IMR-90 (cell line): ENCODE measurements at places on chromosomes 2 and 18. TPM values are rescaled to one million over a fixed set of nuclear protein-coding genes. Genes with fewer than 3 reads are reported as not detected.
A peak's percentile ranks its signal among the peaks of the same experiment; 100 is the strongest.

DNA sequence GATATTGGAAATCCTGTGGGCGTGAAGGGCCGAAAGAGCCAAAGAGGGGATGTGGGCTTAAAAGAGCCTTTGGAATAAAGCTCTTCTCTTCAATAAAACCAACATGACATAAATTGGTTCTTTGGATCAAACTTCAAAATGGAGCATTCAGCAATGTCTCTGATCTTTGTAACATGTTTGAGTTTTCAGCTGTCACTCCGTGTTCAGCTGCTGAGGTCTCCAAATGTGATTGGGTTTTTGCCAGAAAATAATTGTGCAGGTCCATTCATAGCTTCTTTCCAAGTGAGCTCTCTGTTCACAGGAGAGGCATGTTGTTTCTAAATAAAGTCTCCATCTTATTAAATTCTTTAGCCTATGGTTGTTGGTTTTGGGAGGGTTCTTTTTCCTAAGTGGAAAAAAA, 127.6 kb upstream of the CCDC68 start:
- no peaks in the 10 kb centered on the region for H3K36me3 ChIP-seq
- H3K27me3 ChIP-seq = peaks cover 7% of the 10 kb centered on the region
- no peak overlapping the region for H3K4me3 ChIP-seq
- H3K27ac ChIP-seq = no peak overlapping the region
- H3K4me1 ChIP-seq = no peaks in the 10 kb centered on the region
- no peak for DNase-seq

- H3K27ac ChIP-seq = peak overlapping the region; percentile 22; the same call in 1 of the 2 replicates
- H3K27me3 ChIP-seq = no peaks in the 10 kb centered on the region
- no peak for DNase-seq
- no peaks in the 10 kb centered on the region for H3K36me3 ChIP-seq
These were observed 58.5 kb downstream of the E2F6 start for GRCh38 chr2:11407413-11407812.

Gene AMER3
- not detected in 2 replicates for total RNA-seq

Gene LBX2
- total RNA-seq = 0.18 and 0.56 TPM in 2 replicates

- no peaks in the 10 kb centered on the region for H3K27me3 ChIP-seq
- no peaks in the 10 kb centered on the region for H3K36me3 ChIP-seq
- DNase-seq = no peak
- H3K4me3 ChIP-seq = no peak overlapping the region
- H3K4me1 ChIP-seq = no peaks in the 10 kb centered on the region
These were observed 140.9 kb upstream of the CRIM1 start for GRCh38 chr2:36214691-36215090.

DNA sequence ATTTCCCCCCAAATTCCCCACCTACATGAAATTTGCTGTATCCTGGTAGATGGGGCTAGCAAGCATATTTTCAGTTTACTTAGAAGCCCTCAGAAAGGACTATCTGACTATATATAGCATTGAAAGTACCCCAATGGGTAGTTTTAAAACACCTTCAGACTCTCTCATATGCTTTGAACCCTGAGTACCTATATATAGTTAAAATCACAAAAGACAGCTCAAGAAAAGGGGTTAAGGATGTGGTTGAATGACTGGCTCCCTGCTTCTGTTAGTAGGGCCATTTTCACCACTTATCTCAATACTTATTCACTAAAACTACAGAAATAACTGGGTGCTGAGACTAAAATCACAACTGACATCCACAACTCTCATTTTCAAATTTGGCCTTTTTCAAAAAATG, 18.5 kb downstream of the WDPCP start:
- H3K27me3 ChIP-seq = no peaks in the 10 kb centered on the region
- H3K4me1 ChIP-seq = no peaks in the 10 kb centered on the region
- H3K27ac ChIP-seq = no peak overlapping the region
- H3K4me3 ChIP-seq = no peak overlapping the region
- H3K36me3 ChIP-seq = no peaks in the 10 kb centered on the region

Gene DOK6
- total RNA-seq = 2.7 and 3.9 TPM in 2 replicates

- peaks cover 27% of the 10 kb centered on the region for H3K36me3 ChIP-seq
- no peaks in the 10 kb centered on the region for H3K27me3 ChIP-seq
- H3K27ac ChIP-seq = no peak overlapping the region
- no peak overlapping the region for H3K4me3 ChIP-seq
- no peaks in the 10 kb centered on the region; the same call in 1 of the 2 replicates for H3K4me1 ChIP-seq
These were observed 21.1 kb downstream of the HDAC4 start for GRCh38 chr2:239379641-239380170.

Gene KIF5C
- 0.18 and 0.28 TPM in 2 replicates for total RNA-seq

Gene SPATA3
- not detected in 2 replicates for total RNA-seq

Gene CRYGC
- total RNA-seq = not detected in 2 replicates

GRCh38 chr2:207884127-207884526, 114.4 kb upstream of the FZD5 start:
- H3K4me1 ChIP-seq = peaks cover 2% of the 10 kb centered on the region; the same call in 1 of the 2 replicates
- H3K36me3 ChIP-seq = no peaks in the 10 kb centered on the region
- no peaks in the 10 kb centered on the region for H3K27me3 ChIP-seq
- no peak overlapping the region for H3K27ac ChIP-seq
- no peak overlapping the region for H3K4me3 ChIP-seq

GRCh38 chr2:215617060-215617824, 181.4 kb upstream of the FN1 start:
- no peak for DNase-seq
- peaks cover 14% of the 10 kb centered on the region for H3K4me1 ChIP-seq
- H3K4me3 ChIP-seq = no peak overlapping the region
- H3K27me3 ChIP-seq = no peaks in the 10 kb centered on the region
- no peak overlapping the region for H3K27ac ChIP-seq

Gene TEKT4
- total RNA-seq = not detected in 2 replicates

Gene CCDC121
- 2.0 and 2.2 TPM in 2 replicates for total RNA-seq

- no peaks in the 10 kb centered on the region for H3K4me1 ChIP-seq
- H3K27me3 ChIP-seq = no peaks in the 10 kb centered on the region
- H3K4me3 ChIP-seq = no peak overlapping the region
- peaks cover 2% of the 10 kb centered on the region; the same call in 1 of the 2 replicates for H3K36me3 ChIP-seq
- no peak overlapping the region for H3K27ac ChIP-seq
These were observed 71.6 kb downstream of the ZNF407 start for GRCh38 chr18:74669136-74669798.

Gene ZNF407
- 20.1 and 25.6 TPM in 2 replicates for total RNA-seq

- no peak overlapping the region for H3K4me3 ChIP-seq
- DNase-seq = no peak
- no peaks in the 10 kb centered on the region for H3K4me1 ChIP-seq
These were observed 158.5 kb downstream of the GALNT3 start for GRCh38 chr2:165635532-165635931.

Gene CRYGB
- total RNA-seq = not detected in 2 replicates

DNA sequence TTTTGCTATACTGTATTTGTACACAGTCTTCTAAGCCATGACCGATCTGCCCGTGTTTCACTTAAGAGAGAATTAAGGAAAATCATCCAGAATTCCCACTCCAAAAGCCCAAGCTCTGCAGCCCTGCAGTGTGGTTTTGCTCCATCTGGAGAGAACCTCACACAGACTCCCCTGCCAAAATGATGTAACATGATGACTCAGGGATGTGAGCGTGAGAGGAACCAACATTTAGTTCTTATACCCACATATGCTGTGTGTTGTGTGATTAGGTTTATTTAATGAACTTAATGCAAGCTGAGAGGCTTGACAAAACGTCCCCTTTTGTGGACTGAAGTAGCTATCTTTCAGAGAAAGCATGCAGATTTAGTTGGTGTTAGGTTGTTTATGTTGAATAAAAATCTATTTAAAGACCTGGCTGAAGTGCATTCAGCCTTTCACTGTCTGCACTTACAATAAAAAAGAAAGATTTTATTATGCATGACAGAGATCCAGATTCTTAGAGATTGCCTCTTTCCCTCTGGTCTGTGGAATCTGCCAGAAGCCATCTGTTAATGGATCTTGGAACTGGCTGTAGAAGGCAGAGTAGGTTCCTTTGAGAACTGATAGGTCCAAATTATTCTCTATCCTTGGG, 6.3 kb downstream of the RAB12 start:
- peaks cover 15% of the 10 kb centered on the region for H3K4me1 ChIP-seq
- DNase-seq = peak; percentile 97
- no peaks in the 10 kb centered on the region for H3K27me3 ChIP-seq
- H3K4me3 ChIP-seq = no peak overlapping the region
- peaks cover 8% of the 10 kb centered on the region for H3K36me3 ChIP-seq

DNA sequence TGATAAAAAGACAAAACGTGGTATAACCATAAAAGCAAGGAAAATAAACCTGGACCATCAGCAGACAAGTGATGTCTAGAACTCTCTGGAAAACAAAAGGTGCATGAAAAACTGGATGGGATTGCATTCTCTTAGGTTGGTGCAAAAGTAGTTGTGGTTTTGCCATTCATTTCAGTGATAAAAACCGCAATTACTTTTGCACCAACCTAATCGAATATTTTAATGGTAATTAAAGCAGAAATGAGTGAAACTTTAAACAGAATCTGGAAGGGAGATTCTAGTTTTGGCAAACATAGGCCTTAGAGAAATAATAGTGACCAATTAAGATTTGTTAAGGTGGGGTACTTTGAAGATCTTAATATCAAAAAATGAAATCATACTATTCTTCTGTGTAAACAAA, 800.8 kb upstream of the GYPC start:
- no peaks in the 10 kb centered on the region for H3K4me1 ChIP-seq
- H3K4me3 ChIP-seq = no peak overlapping the region
- H3K27me3 ChIP-seq = no peaks in the 10 kb centered on the region
- H3K27ac ChIP-seq = no peak overlapping the region
- no peaks in the 10 kb centered on the region for H3K36me3 ChIP-seq
- no peak for DNase-seq

DNA sequence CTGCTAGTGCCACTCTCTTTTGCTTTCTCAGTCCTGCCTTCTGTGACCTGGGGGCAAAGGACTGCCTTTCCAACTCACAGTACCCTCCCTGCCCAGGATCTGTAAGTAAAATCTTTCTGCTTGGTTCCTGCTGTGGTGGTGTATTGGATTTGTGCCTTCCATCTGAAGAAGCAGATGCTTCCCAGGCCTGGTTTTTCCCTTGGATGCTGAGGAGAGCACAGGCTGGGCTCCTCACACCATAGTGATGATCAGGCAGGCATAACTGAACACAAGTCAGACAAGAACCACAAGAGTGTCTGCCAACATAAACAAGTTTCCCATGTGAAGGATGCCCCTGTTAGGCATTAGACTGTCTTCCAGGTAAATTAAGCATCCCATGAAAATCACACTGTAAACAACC, 121.3 kb upstream of the NRXN1 start:
- DNase-seq = no peak
- no peaks in the 10 kb centered on the region for H3K27me3 ChIP-seq
- H3K36me3 ChIP-seq = no peaks in the 10 kb centered on the region
- H3K27ac ChIP-seq = no peak overlapping the region
- H3K4me1 ChIP-seq = no peaks in the 10 kb centered on the region

Gene KLF7
- 25.3 and 28.5 TPM in 2 replicates for total RNA-seq

DNA sequence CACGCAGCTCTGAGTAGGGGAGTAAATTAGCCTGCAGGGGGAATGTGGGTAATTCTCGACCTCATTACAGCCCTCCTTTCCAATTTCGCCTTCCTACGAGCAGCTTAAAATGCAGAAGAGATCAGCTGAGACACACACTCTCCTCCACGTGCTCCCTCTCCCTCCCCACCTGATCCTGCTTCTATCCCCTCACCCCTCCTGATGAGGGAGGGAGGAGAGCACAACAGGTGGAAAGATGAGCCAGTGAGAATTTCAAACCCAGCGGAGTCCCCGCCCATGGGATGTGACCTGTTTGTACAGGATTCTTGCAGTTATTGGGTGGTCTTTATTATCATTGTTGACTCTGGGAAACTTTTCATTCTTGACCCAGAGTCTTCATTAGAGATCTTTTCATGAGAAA, 35.5 kb downstream of the DDX18 start:
- H3K36me3 ChIP-seq = no peaks in the 10 kb centered on the region
- H3K27me3 ChIP-seq = peaks cover 24% of the 10 kb centered on the region
- H3K27ac ChIP-seq = no peak overlapping the region
- H3K4me1 ChIP-seq = no peaks in the 10 kb centered on the region

DNA sequence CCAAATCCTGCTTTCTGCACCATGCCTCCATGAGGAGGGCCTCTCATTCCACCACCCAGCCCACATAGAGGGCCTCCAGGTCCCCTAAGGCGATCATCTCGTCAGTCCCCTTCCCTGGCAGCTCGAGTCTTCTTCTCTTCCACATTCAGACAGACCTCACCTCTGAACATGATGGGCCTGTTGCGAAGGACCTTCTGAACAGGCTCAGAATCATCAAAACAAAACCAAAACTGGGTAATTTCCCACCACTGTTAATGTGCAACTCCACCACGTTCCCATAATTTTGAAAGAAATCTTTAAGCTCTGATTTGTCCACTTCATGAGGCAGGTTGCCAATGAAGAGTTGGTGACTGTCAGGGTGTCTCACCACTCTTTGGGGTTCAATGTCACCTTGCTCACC, 20.4 kb downstream of the ZRANB3 start:
- no peak for DNase-seq
- H3K4me1 ChIP-seq = no peaks in the 10 kb centered on the region
- no peaks in the 10 kb centered on the region for H3K36me3 ChIP-seq
- H3K27ac ChIP-seq = no peak overlapping the region
- no peak overlapping the region for H3K4me3 ChIP-seq

GRCh38 chr2:238146884-238147544, 8.5 kb downstream of the KLHL30 start:
- no peaks in the 10 kb centered on the region for H3K36me3 ChIP-seq
- peaks cover 12% of the 10 kb centered on the region for H3K4me1 ChIP-seq
- H3K27ac ChIP-seq = no peak overlapping the region
- H3K27me3 ChIP-seq = no peaks in the 10 kb centered on the region

DNA sequence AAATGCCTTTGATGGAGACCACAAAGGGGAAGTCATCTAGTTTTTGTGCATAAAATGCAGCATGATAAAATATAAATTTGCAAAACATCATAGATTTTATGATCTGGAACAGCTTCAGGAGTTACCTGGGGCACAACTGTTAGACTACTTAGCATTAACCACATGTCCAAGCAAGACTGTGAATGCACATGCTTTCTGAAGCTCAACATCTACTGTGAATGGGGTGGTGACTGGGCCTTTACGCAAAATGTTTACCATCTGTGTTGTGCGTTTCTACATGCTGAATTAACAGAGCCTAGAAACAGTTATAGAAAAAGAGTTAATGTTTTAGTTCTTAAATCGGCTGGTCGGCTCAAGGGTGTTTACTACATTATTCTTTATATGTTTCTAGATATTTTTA, 45.5 kb downstream of the KCTD1 start:
- H3K36me3 ChIP-seq = peaks cover 3% of the 10 kb centered on the region; the same call in 1 of the 2 replicates
- H3K4me3 ChIP-seq = no peak overlapping the region
- H3K27me3 ChIP-seq = no peaks in the 10 kb centered on the region

GRCh38 chr18:9788140-9788539, 80.0 kb downstream of the RAB31 start:
- no peak overlapping the region for H3K4me3 ChIP-seq
- H3K36me3 ChIP-seq = no peaks in the 10 kb centered on the region
- no peak overlapping the region for H3K27ac ChIP-seq

Gene RUFY4
- not detected in 2 replicates for total RNA-seq

- no peak for DNase-seq
- no peaks in the 10 kb centered on the region for H3K36me3 ChIP-seq
- H3K27ac ChIP-seq = no peak overlapping the region
These were observed 175.7 kb downstream of the PMAIP1 start for GRCh38 chr18:60075477-60075876.

DNA sequence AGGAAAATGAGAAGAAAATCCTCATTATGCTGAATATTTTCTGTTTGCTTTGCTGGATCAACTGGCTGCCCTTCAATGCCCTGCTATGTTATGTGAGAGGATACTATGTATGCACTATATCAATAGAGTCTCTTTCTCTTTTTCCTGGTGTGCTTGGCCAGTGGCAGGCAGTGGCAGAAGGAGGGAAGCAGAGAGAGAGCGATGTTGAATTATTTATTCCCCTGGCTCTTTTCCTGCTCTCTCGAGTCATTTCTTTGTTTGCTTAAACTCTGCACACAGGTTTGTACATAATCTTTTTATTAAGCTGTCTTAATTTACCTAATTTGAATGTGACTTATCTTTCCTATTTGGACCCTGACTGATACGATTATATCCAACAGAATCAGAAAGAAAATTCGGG, 1727.3 kb downstream of the SUCLG1 start:
- H3K4me3 ChIP-seq = no peak overlapping the region
- DNase-seq = no peak
- H3K27me3 ChIP-seq = no peaks in the 10 kb centered on the region
- no peaks in the 10 kb centered on the region for H3K36me3 ChIP-seq
- no peaks in the 10 kb centered on the region for H3K4me1 ChIP-seq
- H3K27ac ChIP-seq = no peak overlapping the region

Gene KCNG2
- total RNA-seq = not detected in 2 replicates
